ENCODE measurements at places on chromosomes 11 and 22.
A peak's percentile ranks its signal among the peaks of the same experiment; 100 is the strongest.

GRCh38 chr11:65134240-65134951 lies at the start of gene SYVN1:
TSS of gene SYVN1 (minus strand) at chr11:65134519. CDS start at chr11:65133601, 918 bp downstream.
- DNase-seq = peak; percentile 91

DNA sequence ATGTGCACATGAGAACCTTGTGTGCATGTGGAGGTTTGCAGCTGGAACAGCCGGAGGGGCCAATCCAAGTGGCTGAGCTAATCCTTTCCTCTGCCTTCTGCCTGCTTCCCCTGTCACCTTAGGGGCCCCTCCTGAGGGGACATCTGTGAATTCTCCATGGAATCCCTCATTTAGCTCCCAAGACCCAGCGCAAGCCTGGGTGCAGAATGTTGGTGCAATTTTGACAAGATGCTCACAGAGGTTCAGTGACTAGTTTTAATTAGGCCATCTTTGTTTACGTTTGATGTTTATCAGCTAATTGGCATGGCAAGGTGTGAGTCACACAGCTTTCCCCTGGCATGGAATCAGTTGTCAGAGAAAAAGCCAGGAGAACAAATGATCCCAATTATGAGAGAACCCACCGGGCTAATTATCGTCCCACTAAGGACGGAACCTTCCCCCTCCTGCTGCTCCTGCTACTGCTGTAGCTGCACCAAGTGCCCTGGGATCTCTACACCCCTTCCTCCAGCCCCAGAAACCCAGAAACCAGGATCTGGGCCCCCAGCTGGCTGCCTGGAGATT lies 63.6 kb upstream of the PAX6 start:
- no peak for DNase-seq

GRCh38 chr11:61671527-61671926 lies 8.7 kb upstream of the DAGLA start:
- no peak for DNase-seq

GRCh38 chr11:59528711-59529110 lies 17.4 kb downstream of the OR4D9 start:
- DNase-seq = no peak

GRCh38 chr11:563812-564578 lies 3.2 kb downstream of the RASSF7 start:
- no peak for DNase-seq

Measured in stimulated activated CD4-positive, alpha-beta T cell treated with anti-CD3 and anti-CD28 coated beads, TNF-alpha, amount 100 ng/mL, for 24 hours (primary cell).